ENCODE measurements at places on chromosomes 2 and 18.
A peak's percentile ranks its signal among the peaks of the same experiment; 100 is the strongest.

DNA sequence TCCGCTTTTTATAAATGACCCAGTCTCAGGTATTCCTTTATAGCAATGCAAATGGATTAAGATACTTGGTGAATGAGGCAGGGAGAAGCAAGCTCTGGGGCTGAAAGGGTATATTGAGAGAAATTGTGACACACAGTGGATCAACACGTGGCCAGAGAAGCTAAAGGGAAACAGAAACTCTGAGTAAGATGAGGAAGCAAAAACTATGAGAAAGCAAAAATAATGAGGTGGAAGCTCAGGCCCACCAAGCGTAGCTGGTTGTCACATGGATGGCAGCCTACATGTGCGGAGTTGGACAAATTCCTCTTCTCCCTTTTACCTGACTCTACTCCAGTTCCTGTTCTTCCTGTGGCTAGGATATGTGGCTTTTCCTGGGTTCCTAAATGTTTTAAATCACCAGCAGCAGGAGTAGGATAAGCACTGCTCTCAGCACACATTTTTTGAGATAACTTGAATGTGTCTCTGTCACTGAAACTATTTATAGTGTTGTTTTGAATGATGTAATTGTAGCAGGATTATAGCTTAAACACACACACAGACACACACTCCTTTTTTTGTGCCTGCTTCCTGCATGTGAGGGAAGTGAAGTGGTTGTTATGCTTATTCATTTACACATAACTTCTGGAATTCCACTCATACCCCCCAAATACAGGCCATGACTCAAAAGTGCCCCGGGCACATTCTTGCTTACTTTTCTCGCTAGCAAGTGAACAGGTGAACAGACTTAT is 30.1 kb upstream of the EPC2 start:
- no peak for DNase-seq

DNA sequence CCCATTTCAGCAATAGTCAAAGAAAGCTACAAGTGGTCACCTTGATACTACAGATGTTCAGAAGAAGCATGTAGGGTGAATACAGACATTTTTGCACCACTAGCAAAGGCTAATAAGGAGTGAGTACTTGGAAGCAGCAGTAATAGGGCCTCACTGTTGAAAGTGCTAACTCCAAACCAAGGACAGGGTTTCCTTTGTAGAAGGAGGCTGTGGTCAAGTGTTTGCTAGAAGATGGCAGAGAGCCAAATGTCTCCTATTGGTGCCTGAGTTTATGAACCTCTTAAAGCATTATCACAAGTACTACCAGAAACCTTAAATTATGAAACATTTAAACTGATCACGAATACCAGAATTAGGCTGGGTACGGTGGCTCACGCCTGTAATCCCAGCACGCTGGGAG is 308.1 kb downstream of the ZEB2 start:
- no peak for DNase-seq

GRCh38 chr18:13577091-13577697 is 149.2 kb downstream of the FAM210A start:
- no peak for DNase-seq

GRCh38 chr2:223563462-223563861 is 38.7 kb downstream of the SCG2 start:
- peak; percentile 64 for DNase-seq

DNA sequence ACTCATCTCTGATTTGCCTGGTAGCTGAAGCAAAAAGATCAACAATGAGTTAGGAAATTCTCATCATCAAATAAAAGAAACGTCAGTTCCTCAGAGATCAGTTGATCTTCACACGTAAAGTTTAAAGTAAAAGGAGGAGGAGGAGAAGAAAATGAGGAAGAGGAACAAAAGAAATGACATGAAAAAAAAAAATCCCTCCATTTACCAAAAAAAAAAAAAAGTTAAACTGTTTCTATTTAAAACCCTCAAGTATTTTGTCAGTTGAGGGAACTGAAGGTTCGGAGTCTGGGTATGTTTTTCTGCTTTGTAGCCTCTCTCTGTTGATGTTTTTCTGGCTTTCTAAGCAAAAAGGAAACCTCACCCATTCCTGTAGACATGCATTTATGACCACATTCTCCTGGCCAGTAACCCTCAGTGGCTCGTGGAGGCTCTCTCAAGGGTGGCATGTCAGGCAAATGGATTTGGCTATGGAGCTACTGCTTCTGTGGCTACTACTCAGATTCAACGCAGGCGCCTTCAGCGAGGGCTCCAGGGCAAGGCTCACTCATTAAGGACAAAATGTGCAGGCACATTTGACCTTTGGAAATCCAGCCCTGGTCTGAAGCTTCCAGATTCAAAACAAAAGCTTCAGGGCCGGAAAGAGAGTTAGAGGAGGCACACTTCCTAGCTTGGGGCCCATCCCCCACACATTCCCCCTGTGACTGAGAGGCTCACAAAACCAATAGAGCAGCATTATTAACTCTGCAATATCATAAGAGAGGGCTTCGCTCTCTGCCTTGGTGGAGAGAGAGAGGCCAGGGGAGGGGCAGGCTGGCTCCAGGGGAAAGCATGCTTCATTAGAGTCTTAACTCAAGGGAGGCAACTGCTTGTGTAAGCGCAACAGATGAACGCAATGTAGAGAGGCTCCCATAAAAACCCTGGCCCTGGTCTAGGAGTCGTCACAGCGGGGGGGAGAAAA is 22.3 kb downstream of the KLF7 start:
- peak; percentile 37 for DNase-seq

GRCh38 chr2:3479430-3480320 is 39.7 kb downstream of the ADI1 start:
- no peak for DNase-seq

DNA sequence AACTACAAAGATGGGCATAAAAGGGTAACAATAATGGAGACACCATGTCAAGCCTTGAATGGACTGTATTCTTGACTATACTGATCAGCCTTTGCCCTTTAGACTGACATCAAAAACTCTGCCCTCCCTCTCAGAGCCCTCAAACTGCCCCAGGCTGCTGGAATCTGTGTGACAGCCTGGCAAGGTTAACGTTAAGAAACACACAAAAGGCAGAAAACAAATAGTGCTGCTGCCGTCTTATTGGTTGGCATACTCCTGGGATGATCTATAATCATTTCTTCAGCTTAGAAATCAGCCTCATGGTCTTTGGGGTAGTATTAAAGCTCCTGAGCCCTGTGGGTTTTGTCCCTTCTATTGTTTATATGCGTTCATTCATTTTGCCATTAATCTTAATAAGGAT is 338.0 kb downstream of the DCC start:
- DNase-seq = no peak

DNA sequence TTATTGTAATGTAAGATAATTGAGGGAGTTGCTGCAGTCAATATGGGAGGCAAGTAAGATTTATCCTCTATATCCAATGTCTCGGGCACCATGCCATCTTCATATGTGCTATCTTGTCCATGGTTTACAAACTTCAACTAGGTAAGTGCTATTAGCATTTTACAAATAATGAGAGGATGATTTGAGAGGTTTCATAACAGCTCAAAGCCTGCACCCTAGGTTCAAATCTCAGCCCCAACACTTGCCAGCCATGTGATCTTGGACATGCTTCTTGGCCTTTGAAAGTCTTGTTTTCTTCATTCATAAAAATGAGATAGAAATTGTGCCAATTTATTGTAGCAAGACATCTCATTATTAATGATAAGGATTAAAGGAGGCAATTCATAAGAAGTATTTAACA is 108.8 kb downstream of the RND3 start:
- DNase-seq = no peak

- DNase-seq = no peak
Measured at GRCh38 chr2:147204102-147204501, 640.7 kb upstream of the ACVR2A start.

DNA sequence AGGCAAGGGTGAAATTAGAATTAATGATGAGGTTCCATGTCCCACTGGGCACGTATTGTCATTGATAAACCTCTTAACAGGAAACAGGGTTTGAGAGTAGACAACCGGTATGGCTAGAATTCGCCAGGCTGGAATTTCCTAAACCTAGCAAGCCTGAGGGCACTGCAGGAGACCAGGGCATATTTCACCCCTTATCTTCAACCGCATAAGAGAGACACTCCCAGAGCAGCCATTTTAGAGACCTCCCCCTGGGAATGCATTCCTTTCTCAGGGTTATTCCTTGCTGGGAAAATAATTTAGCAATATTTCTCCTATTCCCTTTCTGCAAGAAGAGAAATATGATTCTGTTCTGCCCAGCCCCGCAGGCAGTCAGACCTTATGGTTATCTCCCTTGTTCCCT is 334.6 kb upstream of the LYPD1 start:
- no peak for DNase-seq

GRCh38 chr2:162256591-162256991 is 13.3 kb upstream of the FAP start:
- no peak for DNase-seq

DNA sequence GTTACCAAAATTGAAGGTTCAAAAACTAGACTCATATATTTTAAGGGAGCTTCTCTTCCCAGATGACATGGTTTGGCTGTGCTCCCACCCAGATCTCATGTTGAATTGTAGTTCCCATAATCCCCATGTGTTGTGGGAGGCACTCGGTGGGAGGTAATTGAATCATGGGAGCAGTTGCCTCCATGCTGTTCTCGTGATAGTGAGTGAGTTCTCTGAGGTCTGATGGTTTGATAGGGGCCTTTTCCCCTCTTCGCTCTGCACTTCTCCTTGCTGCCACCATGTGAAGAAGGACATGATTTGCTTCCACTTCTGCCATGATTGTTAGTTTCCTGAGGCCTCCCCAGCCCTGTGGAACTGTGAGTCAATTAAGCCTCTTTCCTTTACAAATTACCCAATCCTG is 140.1 kb downstream of the MAIP1 start:
- DNase-seq = no peak

GRCh38 chr18:48932822-48933510 is 17.8 kb downstream of the SMAD7 start:
- DNase-seq = no peak

GRCh38 chr18:6280211-6280743 is 134.4 kb downstream of the L3MBTL4 start:
- no peak for DNase-seq

GRCh38 chr2:237734905-237735623 is 63.5 kb upstream of the RBM44 start:
- no peak for DNase-seq

- DNase-seq = no peak
Measured at GRCh38 chr2:584863-585823, 92.1 kb downstream of the TMEM18 start.

DNA sequence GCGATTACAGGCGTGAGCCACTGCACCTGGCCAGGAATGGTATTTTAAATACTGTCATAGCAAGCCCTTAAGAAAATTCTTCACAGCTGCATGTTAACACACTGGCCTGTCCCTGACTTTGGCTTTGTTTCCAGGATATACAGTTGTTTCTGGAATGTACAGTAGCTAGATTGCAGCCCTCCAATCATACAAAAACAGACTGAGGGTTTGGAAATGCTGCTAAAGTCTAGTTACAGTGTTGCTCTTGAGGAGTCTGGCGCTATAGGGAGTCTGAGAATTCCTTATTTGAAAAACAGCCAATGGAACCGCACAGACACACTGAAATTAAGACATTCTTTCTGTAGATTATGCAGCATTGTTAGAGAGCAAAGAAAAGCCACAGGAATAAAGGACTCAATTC is 37.7 kb downstream of the STON1 start:
- DNase-seq = no peak

DNA sequence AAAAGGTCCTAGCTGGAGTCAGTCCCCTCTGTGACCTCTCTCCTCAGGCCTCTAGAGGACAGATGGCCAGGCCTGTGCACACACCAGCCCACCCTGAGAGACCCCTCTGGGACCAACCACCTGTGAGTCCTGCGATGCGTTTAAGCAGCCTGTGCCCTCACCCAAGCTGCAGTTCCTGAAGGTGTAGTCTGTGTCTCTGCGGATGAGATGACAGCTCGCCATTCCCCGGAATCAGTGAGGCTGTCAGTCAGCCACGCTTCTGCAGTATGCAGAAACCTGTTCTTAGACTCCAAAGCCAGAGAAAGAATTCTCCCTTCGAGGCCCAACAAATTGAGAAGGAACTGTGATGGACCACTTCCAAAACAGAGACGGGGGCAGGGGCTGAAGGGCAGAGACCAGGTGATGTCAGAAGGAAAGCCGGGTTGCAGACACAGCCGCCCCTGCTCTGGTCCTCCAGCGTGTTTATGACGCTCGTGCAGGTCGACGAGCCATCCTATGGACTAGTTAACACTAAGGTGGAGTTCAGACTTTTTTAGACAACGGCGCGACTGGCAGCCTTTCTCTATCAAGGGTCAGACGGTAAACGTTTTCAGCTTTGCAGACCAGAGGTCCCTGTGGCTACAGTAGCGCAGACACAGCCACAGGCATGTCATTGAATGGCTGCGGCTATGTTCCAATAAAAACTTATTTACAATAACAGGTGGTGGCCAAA is 10.2 kb downstream of the MTERF4 start:
- DNase-seq = no peak

DNA sequence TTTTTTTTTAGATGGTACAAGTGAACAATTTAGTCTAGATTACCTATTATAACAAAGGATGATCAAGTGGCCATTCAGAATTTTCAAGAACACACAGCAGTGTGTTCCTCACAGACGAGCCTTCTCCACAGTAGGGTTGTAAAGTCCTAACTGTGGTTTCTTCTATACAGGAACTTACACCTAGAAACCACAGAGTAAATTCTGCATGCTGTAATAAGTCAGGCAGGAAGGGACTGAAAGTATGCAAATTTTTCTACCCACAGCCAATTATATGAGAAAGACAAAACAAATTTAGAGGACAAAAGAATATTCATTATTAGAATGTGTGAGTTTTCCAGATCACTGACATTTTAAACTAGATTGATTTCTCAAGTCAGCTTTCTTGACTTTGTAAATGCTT is 99.5 kb downstream of the RBMS1 start:
- no peak for DNase-seq

DNA sequence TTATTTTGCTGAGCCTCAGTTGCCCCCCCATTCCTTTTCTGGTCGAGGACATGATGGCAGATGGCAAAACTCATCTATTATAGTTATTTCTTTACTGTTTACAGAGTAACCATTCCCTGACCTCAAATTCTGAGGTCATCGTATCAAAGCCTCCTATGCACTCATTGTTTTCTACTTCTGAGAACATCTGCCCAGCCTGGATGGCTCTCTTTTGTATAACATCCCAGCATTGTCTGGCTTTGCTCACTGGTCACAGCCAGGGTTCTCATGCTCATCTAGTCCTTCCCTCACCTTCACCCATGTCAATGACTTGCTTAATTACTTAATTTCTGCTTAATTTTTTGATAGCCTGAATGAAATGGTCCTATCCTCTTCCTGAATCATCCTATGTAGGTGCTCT is 472.1 kb downstream of the PARD3B start:
- no peak for DNase-seq

DNA sequence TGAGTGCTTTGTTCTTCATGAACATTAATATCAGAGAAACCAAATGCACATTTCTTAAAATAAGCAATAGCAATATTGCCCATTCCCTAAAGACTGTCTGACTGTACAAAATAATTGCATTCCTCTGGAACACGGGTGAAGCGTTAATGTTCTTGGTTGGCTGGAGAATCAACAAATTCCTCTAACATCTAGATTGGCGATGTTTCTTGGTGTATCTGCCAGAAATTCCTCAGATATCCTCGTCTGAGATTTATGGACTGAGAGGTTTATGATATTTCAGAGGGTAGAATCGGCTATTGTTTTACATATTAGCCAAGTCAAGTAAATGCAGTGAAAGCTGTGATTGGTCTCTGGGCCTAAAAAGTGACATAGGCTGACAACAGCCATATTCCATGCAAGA is 27.1 kb upstream of the SPTBN1 start:
- no peak for DNase-seq
